Stimulated activated naive CD8-positive, alpha-beta T cell treated with anti-CD3 and anti-CD28 coated beads, Interleukin-15, Interleukin-2, amounts not matched to agents 100 U/mL and 50 U/mL, for 24 hours (primary cell): ENCODE measurements at places on chromosomes 13 and 19.

DNA sequence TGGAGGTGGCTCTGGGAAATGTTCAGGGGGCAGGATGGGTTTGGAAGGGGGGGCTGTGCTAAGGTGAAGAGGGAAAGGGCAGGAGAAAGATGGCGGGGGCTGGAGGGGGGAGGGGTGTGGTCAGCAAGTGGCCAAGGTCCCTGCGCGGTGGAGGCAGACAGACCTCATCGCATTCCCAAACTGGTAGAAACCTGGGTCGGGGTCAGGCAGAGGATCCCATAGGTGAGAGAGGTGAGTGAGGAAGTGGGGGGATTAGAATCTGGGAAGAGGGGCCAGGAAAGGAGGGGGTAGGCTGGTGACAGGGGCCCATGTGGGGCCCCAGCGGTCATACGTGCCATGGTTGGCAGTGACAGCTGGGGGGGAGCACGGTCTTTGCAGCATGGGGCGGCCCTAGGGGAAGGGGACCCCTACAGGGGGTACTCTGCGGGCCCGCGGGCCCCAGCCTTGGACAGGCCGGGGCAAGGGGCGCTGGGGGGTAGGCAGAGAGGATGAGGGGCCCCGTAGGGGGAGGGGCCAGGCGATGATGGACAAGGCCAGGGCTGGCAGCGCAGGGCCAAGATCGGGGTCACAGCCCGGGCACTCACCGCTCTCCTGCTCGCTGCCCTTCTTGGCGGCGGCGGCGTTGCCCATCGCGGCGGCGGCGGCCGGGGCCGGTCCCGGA lies 514 bp downstream of the PRKACA start:
- peak; percentile 34 for DNase-seq

DNA sequence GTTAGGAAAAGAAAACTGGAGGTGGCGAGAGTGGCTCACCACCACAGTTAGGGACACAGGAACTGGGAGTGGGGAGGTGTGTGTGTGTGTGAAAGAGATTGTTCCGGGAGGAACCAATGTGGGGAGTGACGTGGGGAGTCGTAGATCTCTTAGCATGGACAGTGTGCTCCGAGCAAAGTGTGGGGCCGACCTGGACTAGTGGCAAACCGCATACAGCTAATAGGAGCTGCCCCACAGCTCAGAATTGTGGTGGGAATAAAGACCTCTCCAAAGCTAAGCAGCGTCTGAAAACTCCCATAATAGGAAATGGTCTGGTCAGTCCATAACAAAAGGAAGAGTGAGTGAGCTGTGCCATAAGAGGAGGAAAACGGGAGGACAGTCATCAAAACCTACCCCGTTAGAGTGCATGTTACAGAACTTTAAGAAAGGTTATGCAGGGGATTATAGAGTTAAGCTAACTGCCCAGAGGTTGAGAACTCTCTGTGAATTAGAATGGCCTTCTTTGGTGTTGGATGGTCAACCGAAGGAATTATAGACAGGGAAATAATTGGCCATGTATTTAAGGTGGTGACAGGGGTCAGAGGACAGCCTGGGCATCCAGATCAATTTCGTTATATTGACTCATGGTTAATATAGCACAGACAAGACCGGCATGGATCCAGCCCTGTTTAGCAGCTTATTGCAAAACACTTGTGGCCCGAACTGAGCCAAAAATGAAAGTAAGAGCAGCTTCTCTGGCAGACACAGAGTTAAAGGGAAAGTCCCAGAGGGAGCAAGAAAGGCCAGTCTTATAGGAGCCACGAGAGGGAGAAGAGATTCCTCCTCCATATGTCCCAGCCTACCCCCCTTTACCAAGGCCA lies 8.9 kb upstream of the SLC15A1 start:
- no peak for DNase-seq

DNA sequence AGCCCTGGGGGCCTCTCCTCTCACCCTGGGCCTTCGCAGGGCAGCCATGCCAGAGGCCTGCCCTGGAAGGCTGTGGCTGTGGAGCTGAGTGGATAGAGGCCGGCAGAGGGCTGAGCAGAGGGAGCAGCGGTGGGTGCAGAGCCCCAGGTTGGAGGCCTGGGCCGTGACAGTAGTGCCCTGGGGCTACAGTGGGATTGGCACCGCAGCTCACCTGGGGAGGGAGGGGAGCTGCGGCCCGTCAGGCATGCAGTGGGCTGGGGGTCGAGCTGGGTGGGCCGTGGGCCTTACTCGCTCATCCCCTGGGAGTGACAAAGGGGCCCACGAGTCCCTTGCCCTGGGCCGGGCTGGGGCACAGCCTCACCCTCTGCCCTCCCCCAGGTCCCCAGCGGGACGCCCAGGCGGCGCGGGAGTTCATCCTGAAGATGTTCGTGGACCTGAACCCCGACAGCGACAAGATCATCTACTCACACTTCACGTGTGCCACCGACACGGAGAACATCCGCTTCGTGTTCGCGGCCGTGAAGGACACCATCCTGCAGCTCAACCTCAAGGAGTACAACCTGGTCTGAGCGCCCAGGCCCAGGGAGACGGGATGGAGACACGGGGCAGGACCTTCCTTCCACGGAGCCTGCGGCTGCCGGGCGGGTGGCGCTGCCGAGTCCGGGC lies 15.1 kb upstream of the GNA15 start:
- no peak for DNase-seq

GRCh38 chr13:20332361-20333096 lies 100.4 kb upstream of the GJB6 start:
- DNase-seq: no peak

DNA sequence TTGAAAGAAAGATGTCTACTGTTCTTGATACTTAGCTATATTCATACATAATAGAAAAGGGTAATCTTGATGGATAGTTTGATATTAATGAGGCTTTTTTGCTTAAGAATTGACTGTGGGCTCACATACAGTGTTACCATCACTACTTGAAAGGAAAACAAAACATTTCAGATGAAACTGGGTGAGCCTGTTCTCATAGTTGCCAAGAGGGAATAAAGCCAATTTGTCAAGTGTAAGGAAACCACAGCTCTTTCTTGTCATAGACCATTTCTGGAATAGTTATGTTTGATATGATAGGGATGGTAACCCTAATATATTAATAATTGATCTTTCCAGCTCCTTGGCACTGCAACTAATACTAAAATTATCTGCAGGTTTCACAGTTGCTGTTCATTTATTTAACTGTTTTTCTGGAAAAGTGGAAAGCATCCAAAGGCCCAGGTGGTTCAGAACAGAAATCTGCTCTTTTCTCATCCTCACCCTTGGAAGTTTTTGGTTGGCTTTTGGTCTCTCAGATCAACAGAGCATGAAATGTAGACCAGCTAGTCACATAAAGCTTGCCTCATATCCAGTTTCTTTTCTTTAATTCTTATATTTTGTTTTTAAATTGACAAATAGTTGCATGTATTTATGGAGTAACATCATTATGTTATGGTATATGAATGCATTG lies 43.2 kb downstream of the ARHGEF7 start:
- DNase-seq: no peak

DNA sequence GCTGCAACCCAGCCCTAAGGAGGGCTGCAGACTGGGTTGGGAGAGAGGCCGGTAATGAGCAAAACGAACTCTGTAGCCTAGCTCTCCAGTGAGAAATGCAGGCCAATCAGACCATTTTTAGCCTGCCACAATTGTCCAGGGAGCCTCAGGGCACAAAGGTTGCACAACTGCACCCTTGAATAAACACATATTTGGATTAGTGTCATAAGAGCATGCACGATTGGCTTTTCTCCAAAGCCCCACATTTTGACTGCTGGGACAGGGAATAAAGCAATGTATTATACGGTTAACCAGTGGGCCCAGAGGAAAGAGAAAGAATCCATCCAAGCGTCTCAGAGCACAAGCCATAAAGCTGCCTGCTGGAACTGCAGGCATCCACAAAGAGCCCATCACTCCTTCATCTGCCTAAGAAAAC lies 729.4 kb upstream of the SGCG start:
- DNase-seq: no peak

GRCh38 chr13:26743971-26744370 lies 16.6 kb downstream of the GPR12 start:
- DNase-seq: no peak

- no peak for DNase-seq
Measured at GRCh38 chr13:112071102-112071722, 4.3 kb downstream of the SOX1 start.

DNA sequence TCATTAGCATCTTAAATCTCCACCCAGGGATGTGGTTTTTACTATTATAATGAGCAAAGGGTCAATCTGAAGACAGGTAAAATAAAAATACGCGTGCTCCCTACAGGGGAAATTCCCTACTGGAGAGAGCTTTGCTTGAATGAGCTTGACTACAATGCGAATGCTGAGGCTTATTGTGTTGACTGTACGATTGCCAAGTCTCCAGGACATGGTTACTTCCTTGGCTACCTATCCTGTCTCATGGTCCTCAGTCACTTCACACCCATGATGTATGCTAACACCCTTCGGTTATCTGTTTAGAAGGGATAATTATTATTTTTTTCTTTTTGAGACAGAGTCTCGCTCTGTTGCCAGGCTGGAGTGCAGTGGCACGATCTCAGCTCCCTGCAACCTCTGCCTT lies 61.7 kb downstream of the ZNF627 start:
- DNase-seq: no peak

DNA sequence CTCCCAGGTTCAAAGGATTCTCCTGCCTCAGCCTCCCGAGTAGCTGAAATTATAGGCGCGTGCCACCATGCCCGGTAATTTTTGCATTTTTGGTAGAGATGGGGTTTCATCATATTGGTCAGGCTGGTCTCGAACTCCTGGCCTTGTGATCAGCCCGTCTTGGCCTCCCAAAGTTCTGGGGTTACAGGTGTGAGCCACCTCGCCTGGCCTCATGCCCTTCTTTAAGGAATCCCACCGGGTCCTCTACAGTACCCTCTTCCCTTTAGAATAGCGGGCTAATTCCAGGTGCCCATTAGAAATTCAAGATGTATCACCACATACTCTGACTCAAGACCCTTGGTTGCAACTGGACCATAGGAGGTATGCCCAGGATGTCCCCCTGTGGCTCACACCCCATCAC lies 74.2 kb upstream of the ZNF536 start:
- DNase-seq: no peak

- DNase-seq: no peak
Measured at GRCh38 chr19:4015705-4016402, 8.3 kb downstream of the PIAS4 start.

GRCh38 chr13:46831588-46832194 lies 34.7 kb upstream of the ESD start:
- DNase-seq: peak; percentile 51

DNA sequence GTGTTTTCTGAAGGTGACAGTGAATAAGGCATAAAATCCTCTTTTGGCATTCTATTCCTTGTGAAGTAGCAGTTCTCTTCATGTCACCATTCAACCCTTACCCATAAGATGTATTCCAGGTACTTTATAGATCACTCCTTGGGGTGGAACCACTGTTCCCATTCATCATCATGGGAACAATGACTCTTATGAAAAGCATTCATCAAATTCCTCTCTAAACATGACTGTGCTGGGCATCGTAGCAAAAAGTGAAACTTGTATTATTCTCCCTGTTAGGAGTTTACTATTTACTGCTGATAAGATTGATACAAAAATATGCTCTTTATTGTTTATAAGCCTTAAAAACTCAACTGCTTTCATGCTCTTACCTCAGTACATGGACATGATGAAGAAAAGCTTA lies 793.4 kb downstream of the LIG4 start:
- no peak for DNase-seq

- no peak for DNase-seq
Measured at GRCh38 chr19:54684527-54684926, 21.7 kb downstream of the LILRB4 start.

- peak; percentile 30 for DNase-seq
Measured at GRCh38 chr19:17309965-17310461, 650 bp downstream of the DDA1 start.

DNA sequence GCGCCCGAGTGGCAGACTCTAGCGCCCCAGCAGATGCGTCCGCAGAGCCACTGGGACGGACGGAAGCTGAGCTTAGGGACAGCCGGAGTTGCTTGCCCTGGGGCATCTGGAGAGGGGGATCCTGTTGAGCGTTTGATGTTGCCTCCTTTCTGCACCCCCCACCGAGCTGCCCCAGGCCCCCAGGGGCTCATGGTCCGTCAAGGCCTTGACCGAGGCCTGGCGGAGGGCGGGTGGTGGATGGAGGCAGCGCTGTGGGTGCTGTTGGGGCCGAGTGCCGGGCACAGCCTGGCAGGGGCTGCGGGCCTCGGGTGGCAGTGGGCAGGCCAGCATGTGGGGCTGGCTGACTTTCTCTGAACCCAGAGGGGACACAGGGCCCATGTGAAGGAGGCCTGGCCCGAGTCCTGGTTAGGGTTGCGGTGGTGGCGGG lies 2.7 kb downstream of the CSNK1G2 start:
- DNase-seq: no peak

DNA sequence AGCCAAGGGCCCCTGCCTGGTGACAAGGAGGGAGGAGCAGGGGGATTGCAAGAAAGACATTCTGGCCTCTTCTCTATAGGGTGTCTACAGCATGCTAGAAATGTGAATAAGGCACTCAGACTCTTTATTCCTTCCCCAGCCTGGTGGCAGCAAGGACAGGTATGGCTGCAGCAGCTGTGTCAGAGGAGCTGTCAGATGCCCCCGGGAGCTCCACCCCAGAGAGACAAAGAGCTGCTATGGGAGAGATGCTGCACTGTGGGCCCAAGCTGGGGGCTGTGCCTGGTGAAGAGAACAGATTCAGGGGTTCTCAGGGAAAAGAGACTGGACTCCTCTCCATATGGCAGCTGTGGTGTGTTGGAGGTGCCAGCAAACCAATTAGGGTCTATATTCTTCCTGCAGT lies 1063.3 kb downstream of the OLFM4 start:
- no peak for DNase-seq

- DNase-seq: peak; percentile 16
Measured at GRCh38 chr19:46924874-46925547, 64.2 kb downstream of the ARHGAP35 start.
